ENCODE measurements at places on chromosomes 3 and 15.

- DNase-seq = peak; percentile 47
These were observed 41.8 kb downstream of the FILIP1L start for GRCh38 chr3:100072326-100073048.

GRCh38 chr3:53075743-53076140 lies 29.9 kb upstream of the SFMBT1 start:
- no peak for DNase-seq

GRCh38 chr3:59438492-59438891 lies 388.7 kb upstream of the CFAP20DC start:
- no peak for DNase-seq

- DNase-seq = no peak
These were observed 19.7 kb downstream of the KCNAB1 start for GRCh38 chr3:156140001-156140595.

DNA sequence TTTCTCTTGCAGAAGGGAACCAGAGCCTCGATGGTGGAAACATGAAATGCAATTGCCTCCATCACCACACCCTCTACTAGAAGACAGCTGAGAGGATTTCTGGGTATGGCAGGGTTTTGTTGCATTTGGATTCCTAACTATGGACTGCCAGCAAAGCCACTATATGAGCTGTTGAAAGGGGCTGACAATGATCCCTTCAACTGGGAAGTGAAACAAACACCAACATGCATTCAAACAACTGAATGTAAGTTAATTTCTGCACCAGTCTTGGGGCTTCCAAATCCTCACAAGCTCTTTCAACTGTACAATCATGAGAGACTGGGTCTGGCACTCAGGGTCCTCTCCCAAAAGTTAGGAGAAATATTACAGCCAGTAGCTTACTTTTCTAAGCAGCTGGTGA lies 116.7 kb upstream of the PLCL2 start:
- DNase-seq = no peak

DNA sequence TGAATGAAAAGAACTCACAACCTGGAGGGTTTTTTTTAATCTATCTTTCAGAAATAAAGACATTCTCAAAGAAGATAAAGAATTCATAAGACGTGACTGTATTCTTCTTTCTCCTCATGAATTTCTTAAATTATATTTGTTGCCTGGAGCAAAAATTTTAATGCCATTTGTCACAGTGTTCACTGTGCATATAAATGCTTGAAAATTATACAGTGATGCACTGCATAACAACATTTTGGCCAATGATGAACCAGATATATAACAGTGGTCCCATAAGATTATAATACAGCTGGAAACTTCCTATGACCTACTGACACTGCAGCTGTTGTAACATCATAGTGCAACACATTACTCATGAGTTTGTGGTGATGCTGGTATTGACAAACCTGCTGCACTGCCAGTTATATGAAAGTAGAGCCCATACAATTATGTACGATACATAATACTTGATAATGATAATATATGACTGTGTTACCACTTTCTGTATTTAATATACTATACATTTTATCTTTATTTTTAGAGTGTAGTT lies 67.3 kb downstream of the P2RY1 start:
- no peak for DNase-seq

GRCh38 chr15:50064673-50065072 lies 54.4 kb downstream of the ATP8B4 start:
- DNase-seq = no peak

DNA sequence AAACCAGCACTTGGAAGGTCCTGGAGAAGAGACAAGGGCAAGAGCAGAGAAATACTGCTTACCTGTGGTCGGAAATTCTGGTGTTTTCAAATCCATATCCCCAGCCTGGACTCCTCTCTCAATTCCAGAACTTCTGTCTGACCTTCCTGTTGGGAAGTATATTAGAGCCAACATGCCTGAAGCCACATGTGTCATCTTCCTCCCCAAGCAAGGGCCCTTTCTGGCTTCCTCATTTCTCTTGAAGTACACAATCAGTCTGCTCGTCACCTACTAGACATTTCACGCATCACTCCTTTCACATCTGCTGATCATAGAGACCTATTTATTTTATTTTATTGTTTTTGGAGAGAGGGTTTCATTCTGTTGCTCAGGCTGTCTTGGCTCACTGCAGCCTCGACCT lies 8.4 kb downstream of the PARP14 start:
- no peak for DNase-seq

- no peak for DNase-seq
These were observed 210.2 kb downstream of the NR1D2 start for GRCh38 chr3:24155276-24155675.

- no peak for DNase-seq
These were observed 72.7 kb upstream of the AKAP13 start for GRCh38 chr15:85307687-85308045.

DNA sequence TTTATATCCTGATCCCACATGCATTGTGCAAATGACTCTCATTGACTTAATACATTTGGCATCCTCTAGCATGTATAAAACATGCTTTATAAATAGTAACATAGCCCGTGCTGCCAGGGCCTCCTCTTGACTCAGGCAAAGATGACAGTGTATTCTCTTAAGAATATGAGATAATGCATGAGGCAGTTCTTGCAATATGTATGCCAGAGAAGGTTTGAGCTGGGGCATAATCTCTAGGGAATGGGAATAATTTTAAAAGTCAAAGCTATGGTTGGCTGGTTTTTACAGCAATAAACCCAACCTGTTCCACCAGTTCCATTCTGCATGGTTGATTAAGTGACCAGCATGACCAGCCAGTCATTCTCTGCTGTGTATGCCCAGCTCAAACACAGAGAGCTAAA lies 179.0 kb upstream of the PFN2 start:
- DNase-seq = peak; percentile 96

DNA sequence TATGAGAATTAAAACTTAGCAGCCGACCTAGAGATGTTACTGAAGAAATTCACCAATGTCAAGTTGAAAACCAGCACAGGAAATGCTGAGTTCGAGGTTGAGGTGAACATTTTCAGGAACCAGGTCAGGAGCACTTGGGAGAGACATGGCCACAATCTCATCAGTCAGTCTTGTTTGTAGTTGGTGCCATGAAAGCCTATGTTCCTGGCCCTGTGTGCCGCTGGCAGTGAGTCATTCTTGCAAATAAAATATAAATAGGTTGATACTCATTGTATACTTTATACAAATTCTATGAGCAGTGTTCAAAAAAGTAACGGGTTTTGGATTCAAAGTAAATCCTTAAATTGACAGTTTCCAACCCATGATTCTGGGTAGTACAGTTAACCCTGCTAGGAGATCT lies 1.5 kb upstream of the FSIP1 start:
- DNase-seq = no peak

Measured in cardiac fibroblast (primary cell).